ENCODE measurements at places on chromosomes 3 and 15.

DNA sequence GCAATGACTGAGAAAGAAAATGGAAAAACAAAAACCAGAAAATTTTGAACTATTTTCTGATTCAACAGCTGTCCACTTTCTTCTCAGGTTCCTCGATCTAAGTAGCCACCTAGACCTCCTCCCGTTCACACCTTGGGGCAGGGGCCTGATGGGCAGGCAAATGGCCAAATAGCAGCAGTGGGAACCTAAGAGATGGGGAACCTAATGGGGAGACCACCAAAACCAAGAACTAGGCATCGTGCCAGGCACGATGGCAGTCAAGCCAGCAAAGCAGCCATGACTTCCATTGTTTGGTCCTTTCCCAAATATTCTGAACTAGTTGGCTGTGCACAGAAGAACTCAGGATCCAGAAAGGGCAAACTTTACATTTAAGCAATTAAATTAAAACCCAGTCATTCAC is 57.1 kb downstream of the CAPN7 start:
- DNase-seq: no peak

DNA sequence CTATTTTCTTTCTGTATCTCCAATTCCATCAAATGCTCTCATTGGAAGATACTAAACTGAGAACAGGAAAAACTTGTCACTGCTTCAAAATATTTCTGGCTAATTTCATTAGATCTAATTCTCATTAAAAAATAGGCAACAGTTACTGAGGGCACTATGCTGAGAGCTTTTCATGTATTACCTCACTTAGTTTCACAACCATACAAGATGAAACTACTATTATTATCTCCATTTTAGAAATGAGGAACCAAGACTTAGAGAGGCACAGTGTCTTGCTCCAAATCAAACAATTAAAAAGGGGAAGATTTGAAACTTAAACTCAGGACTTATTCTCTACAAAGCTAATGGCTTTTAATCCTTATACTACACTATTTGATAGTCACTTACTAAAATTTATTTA is 7.2 kb upstream of the OTOL1 start:
- DNase-seq: no peak

GRCh38 chr3:30617653-30618052 is 11.3 kb downstream of the TGFBR2 start:
- no peak for DNase-seq

DNA sequence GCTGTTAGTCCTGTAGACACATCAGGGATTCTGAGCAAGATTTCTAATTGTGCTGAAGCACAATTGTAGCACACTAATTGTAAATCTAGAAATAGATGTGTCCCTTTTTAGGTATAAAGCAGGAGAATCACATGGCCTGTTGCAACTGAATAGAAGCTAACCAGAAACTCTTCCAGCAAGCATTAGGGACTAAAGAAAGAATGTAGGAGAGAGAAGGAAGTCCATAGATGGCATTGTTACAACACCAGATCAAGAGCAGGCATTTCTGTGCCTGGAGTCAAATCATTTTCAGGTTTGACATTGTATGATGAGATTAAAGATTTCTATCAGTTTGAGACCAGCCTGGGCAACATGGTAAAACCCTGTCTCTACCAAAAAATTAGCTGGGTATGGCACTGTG is 27.4 kb downstream of the CALML4 start:
- DNase-seq: no peak

DNA sequence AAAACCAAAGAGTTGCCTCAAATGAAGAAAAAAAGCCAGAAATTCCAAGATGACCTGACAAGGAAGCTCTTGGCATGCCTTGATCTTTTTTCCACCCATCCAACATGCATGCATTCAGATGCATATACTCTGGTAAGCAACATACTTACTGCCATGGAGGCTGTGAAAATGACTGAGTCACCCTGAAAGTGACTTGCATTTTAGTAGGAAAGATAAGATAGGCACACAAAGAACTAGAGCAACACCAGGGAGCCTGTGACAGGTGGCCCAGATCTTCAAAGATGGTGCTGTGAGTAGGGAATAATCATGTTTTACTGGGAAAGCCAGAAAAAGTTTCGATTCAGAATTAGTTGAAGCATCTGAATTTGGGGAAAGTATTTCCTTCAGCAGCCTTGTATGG is 185.1 kb upstream of the SLCO3A1 start:
- DNase-seq: no peak

GRCh38 chr3:45112939-45113338 is 33.2 kb downstream of the CDCP1 start:
- DNase-seq: no peak

DNA sequence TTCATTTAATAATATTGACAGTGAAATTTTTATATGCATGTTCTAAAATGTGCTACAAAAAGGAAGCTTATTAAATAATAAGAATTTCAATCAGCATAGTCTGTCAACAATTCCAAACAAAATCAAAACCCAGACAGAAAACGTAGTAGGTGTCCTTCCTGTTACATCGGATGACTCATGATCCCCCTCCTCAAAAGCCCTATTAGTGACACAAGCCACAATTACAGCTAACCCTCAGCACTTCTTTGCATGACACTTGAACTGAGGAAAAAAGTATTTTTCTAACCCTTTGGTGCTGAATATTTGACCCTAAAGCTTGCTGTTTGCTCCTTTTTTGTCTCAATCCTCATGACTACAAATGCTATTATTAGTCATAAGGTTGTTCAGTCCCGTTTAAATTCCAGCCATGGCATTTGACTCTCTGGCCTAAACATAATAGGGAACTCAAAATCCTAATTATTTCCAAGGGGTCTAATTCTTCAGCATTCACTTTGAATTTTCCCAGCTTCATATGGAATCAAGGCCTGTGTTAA is 78.1 kb downstream of the COL8A1 start:
- DNase-seq: no peak

DNA sequence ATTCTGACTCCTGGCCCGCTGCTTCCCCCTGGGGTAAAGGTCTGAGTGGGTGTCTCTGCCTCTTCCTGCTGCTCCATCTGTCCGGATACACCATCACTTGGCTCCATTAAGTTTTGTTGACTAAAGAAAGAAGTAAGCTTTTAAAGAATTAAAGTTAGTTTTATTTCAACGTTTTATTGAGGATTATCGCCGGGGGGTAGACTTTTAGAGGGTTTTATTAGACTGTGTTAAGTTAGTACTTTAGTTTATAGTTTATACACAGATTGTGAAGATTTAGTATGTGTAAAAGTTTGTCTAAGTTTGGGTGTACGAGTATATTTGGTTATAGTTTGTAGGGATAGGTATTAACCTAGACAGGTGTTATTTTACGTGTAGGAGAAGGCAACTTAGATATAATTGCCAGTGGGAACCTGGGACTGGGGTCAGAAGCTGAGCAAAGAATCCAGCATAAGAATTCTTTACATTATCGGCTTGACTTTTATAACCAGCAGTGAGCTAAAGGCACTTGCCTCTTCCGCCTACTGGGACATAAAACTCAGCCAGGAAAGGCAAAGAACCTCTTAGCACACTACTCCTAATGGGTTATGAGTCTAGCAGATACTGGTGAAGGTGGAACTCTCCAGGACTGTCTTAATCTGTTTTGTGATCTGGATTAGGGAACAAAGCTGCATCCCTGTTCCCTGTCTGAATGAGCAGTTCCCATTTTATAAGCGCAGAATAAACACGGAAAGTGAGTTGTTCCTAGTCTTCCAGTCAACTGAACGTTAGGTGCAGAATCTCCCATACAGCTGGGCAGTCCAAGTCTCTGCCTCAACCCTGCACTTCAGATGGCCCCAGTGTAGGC is 131.3 kb downstream of the FAM43A start:
- no peak for DNase-seq

- no peak for DNase-seq
Measured at GRCh38 chr3:126683069-126683468, 21.0 kb upstream of the CHCHD6 start.

GRCh38 chr3:58998476-58999117 is 51.2 kb downstream of the CFAP20DC start:
- peak; percentile 25 for DNase-seq

- DNase-seq: no peak
Measured at GRCh38 chr3:195537995-195538394, 5.1 kb downstream of the PPP1R2 start.

DNA sequence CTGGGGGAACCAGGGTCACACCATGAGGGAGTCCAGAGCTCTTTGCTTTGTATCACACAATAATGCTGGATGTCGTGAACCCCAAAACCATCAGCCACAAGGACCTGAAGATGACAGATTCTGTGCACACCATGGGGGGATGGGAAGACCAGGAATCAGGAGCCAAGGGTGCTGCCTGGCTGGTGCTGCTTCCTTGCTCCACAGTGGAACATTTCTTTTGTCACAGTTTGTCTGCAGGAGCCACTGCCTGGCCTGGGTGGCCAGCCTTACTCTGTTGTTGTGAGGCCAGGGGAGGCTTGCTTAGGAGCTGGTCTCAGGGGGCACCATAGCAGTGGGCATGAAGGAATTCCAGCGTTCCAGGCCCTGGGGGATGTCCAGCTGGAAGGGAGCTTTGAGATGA is 6.5 kb upstream of the TGM5 start:
- no peak for DNase-seq

DNA sequence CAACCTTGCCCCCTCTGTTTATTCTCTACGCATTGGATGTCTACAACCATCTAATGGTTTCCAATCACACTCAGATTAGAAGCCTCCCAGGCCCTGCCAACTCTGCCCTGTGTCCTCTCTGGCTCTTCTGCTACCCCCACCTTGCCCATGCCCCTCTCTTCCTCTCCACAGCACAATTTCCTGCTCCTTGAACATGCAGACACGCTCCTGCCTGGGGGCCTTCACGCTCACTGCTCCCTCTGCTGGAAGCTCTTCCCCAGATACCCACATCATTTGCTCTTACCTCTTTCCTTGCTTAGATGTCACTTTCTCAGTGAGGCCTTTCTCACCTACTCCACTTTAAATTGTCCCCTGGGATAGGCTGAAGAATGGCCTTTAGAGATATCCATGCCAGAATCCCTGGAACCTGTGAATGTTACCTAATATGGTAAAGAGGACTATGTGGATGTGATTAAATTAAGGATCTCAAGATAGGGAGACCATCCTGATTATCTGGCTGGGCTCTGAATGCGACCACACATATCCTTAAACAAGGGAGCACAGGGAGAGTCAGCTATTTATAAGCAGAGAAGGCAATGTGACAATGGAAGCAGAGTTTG is 9.9 kb downstream of the KY start:
- DNase-seq: no peak

GRCh38 chr3:188661806-188662205 is 507.8 kb downstream of the LPP start:
- DNase-seq: no peak

- DNase-seq: no peak
Measured at GRCh38 chr15:63084806-63085205, 36.9 kb upstream of the LACTB start.

- DNase-seq: no peak
Measured at GRCh38 chr3:23232016-23232415, 28.9 kb downstream of the UBE2E2 start.

DNA sequence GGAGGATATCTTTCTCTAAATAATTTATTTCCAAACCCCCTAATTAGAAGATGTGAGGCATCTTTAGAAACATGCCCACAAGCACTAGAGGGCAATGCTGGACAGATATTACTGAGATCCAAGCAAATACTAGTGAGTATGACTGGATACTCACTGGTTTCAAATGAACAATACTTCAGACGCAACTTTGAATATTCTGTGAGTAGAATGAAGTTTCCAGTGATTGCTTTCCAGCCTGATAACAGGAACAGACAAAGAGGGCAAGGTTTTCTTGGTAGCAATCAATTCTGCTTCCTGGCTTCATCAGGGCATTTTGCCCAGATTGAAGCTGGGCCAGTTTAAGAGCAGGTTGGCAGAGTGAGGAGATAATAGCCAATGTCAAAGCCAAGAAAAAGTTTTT is 442.6 kb upstream of the PDZRN3 start:
- no peak for DNase-seq

DNA sequence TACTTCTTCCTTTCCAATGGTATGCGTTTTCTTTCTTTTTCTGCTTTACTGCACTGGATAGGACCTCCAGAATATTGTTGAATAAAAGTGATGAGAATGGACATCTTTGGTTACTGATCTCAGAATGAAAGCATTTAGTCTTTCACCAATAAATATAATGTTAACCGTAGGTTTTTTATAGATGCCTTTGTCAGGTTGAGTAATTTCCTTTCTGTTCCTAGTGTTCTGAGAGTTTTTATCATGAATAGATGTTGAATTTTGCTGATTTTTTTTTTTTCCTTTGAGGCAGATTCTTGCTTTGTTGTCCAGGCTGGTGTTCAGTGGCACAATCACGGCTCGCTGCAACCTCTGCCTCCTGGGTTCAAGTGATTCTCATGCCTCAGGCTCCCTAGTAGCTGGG is 158.4 kb downstream of the KLHL25 start:
- no peak for DNase-seq
